ENCODE measurements at places on chromosomes 7 and 10.
A peak's percentile ranks its signal among the peaks of the same experiment; 100 is the strongest.

GRCh38 chr7:78284945-78285344 is 486.4 kb downstream of the PHTF2 start:
- DNase-seq: no peak

GRCh38 chr10:72007246-72007892 is 43.2 kb downstream of the CHST3 start:
- DNase-seq: no peak

- DNase-seq: no peak
Measured at GRCh38 chr7:103937680-103938079, 51.8 kb downstream of the RELN start.

- DNase-seq: no peak
Measured at GRCh38 chr10:29067161-29067560, 221.7 kb upstream of the LYZL1 start.

GRCh38 chr10:3887404-3887803 is 102.4 kb upstream of the KLF6 start:
- DNase-seq: no peak

GRCh38 chr10:3942937-3943489 is 158.0 kb upstream of the KLF6 start:
- DNase-seq: no peak

DNA sequence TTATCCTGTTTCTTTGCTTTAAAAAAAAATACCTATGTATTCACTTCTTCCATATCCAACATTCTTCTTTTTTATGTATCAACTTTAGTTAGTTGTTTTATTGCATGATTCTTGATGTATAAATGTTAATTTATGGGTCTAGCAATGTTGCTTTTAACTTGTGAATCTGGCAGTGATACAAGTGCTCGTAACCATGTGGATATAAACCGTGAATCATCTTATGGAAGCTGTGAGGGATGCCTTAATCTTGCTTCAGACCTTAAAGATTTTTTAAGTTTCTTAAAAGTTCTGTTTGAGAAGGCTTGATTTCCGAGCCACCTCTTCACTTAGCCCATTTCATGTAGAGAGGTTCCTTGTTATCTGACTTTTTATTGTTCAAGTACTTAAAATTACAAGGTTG is 25.9 kb downstream of the HELLS start:
- no peak for DNase-seq

DNA sequence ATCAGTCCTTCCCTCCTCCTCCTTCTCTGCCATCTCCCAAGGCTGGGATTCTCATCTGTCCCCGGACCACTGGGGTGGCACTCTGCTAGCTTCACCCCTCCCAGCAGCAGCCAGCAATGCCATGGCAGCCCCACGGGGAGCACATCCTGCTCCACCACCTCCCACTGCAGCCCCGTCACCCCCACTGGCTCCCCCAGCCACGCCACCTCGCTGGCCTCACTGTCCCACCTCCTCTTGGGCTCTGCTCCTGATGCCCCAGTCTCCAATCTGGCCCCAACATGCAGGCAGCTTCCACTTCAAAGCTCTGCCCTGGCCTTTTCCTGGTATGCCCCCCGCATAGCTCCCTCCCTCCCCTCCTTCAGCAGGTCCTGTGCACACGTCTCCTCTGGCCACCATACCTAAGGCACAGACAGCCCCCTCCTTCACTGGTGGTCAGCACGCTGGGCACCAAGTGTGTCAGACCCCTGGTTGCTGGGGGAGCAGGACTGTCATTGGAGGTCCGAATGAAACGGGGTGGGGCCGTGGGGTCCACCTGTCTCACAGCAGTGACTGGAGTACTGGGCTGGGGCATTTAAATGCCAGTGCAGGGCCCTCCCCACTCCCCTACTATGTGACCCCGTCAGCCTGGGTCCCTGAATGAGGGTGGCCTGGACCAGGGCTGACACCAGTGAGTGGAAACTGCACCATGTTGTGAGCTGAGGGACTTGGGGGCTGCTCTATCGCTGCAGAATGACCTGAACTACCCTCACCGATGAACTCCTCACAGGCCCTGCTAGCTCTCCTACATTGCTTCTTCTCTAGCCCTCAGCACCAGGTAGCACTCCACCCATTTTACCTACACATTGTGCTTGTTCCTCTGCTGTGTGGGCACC is 38.7 kb downstream of the RASGEF1A start:
- DNase-seq: no peak

GRCh38 chr7:119026391-119026790 is 801.9 kb downstream of the ANKRD7 start:
- DNase-seq: no peak

- no peak for DNase-seq
Measured at GRCh38 chr7:27191161-27191731, 6.2 kb upstream of the HOXA11 start.

DNA sequence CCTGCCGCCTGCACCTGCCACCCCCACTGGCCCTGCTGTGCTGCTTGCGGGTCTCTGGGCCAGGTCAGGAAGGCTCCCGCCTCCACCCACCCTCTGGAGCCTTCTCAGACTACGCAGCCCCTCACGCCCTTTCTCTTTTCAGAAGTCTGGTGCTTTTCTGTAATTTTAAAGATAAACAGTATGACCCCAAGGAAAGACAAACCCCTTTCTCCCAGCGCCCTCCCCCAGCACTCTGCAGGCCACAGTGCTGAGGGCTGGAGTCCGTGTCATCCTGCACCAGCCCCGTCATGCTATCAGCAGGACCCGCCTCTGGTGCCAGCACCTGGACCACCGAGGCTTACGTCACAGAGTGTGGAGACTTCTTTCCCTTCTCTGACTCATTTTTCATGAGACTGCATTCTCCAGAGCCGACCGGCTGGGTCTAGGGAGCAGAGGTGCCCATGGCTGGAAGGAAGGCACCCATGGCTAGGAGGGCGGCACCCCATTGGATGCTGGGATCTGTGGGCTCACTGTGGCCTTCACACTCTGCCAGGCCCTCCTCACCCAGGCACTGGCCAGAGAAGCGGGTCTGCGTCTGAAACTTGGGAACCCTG is 53.4 kb downstream of the CFAP46 start:
- no peak for DNase-seq

DNA sequence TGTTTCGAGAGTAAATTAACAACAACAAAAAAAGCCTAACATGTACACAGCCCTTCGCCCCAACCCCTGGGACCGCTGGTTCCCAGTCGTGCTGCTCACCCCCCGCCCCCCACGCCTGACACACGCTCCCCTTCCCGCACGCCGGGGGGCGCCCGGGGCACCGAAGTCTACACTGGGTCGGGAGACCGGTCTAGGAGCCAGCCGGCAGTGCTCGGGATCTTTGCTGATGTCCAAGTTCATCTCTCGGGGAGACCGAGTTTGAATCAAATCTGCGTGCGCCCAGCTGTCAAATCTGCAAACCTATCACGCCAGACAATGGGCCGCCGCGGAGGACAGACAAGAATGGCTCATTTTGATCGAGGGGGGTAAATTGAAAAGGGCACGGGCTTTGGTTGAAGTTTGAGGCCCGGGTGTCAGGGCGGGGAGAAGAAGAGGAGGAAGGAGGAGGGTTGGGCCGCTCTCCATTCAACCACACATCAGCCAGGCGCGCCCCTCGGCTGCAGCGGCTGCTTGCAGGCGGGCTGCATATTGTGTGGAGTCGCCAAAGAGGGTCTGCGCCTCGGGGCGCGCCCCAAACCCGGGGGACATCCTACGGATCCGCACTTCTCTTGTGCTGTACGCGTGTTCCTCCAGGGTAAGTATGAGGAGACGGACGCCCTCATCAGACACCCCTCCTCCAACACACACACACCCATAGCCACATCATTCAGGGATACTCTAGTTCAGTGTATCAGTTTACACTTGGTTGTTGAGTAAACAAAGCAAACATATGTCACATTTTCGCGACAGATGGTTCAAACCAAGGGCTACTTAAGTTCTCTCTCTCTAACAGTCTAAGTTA is 1.3 kb upstream of the GFRA1 start:
- peak; percentile 55 for DNase-seq

GRCh38 chr7:158428837-158429753 is 158.5 kb downstream of the PTPRN2 start:
- no peak for DNase-seq

DNA sequence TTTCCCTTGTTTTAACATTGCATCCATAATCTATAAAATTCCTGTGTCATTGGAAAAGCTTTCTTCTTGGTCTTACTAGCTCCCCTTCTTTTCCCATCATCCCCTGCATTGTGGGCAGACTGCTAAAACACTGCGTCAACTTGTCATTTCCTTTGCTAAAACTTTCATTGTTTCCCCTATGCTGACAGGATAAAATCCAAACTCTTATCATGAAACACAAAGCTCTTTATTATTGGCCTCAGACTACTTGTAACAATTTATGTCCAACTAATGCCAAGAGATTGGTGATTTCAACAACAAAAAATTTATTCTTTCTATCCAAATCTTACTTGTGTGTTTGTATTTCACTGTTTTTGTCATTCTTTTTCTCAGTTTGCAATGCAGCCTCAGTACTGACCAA is 339.1 kb downstream of the HGF start:
- no peak for DNase-seq

- no peak for DNase-seq
Measured at GRCh38 chr10:110192552-110192951, 14.9 kb upstream of the MXI1 start.

- DNase-seq: no peak
Measured at GRCh38 chr7:144384071-144384470, 19.4 kb downstream of the NOBOX start.

DNA sequence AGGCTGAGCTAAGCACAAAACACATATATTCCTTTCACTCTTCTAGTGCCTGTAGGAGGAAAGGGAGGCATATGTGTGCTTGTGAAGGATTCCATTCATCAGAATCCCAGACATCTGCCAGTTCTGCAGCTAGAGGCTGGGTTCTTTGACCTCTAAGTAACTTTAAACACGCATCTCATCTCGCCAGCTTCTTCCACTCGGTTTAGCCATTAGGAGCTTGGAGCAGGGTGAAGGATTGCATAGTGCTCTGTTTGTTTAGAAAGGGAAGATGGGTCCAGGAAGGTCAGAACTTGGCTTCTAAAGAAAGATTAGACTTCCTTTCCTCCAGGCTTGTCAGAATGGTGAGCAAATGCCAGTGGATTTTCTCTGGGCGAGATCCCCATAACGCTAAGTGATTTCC is 43.6 kb downstream of the HK1 start:
- DNase-seq: no peak

DNA sequence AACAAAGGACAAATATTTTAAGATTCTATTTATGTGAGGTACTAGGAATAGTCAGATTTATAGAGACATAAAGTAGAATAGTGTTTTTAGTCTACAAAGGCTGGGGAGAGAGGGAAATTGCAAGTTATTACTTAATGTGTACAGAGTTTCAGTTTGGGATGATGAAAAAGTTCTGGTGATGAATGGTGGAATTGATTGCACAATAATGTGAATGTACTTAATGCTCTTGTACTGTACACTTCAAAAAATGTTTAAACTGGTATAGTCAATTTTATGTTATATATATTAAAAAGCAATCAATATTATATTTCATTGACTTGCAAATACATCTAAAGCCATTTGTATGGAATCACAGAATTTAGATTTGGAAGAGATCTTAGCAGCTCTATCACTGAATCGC is 213.4 kb downstream of the PPP1R3A start:
- DNase-seq: no peak

- no peak for DNase-seq
Measured at GRCh38 chr7:123872908-123873307, 27.9 kb downstream of the HYAL4 start.

- DNase-seq: peak; percentile 92
Measured at GRCh38 chr7:20784388-20785156, 2.1 kb downstream of the SP8 start.

DNA sequence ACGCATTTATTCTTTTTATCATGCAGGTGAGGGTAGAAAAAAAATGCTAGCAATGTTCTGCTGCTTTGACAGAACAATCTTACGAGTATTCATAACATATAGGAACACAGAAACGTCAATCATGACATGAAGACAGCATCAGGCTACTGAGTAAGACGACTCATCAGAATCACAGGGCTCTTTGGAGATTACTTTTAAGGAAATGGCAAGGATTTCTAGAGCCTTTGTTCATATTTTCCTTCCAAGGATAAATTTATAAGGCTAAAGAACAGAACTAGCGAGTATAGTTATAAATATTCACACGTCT is 39.8 kb upstream of the DNAJC1 start:
- DNase-seq: no peak

DNA sequence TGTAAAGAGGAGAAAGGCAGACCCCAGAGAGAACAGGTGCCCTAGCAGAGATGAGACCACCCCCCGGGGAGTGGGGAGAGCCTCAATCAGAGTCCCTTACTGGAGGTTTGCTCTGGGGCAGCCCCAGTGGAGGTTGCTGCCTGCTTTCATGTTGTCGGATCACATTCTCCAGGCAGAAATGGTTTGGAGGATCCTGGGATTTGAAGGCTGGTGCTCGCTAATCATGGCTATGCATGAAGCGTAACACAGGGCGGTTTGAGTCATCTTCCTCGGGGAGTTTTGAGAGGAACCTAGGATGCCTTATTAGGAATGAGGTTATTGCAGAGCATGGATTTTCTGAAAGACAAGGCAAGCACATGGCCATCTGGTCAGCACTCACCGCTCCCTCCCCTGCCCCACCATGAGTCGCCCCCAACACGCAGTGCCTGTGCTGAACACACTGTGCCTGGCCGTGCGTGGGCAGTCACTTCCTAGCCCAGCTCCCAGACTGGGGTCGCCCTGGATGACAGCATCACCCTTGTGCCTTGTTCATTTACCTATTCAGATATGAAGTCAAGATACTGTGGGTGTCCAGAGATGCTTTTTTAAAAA is 319.9 kb downstream of the DPP6 start:
- no peak for DNase-seq

- DNase-seq: no peak
Measured at GRCh38 chr10:103512591-103513379, 19.3 kb downstream of the NEURL1 start.

DNA sequence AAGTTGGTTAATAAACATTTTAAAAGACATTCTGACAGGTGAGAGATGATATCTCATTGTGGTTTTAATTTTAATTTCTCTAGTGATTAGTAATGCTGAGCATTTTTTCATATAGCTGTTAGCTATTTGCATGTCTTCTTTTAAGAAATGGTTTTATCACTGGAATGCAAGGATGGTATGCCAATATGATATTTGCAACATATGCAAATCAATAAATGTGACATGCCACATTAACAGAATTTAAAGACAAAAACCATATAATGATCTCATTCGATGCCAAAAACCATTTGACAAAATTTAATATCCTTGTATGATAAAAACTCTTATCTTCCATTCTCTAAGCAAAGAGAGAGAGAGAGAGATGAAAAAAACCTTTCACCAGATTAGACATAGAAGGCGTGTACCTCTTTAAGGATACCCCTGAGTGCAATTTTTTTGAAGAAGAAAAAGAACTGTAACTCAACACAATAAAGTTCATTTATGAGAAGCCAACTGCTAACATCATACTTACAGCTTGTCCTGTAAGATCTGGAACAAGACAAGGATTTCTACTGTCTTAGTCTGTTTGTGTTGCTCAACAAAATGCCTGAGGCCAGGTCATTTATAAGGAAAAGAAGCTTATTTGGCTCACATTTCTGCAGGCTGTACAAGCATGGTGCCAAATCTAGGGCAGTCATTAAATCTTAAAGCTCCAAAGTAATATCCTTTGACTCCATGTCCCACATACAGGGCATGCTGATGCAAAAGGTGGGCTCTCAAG is 39.7 kb upstream of the ZMYND11 start:
- no peak for DNase-seq

Data from HuH-7.5 (cell line).